ENCODE measurements at places on chromosomes 7 and 10.

DNA sequence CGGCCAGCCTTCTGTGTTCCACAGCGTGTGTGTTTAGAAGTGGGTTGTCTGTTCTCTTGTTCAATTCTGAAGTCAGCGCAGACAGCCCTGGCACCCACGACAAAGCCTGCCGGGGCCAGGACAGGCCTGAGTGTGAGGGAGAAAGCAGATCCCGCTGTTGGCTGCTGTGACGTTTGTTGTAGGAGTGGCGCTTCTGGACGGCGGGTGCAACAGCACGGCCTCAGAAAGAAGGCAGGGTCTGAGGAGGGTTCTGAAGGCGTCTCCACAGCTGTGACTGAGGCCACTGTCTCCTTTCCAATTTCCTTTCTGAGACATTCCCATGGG is 76.2 kb downstream of the VIPR2 start:
- DNase-seq, result no peak

- no peak for DNase-seq
These were observed 578 bp downstream of the ZNF713 start for GRCh38 chr7:55887821-55888247.

DNA sequence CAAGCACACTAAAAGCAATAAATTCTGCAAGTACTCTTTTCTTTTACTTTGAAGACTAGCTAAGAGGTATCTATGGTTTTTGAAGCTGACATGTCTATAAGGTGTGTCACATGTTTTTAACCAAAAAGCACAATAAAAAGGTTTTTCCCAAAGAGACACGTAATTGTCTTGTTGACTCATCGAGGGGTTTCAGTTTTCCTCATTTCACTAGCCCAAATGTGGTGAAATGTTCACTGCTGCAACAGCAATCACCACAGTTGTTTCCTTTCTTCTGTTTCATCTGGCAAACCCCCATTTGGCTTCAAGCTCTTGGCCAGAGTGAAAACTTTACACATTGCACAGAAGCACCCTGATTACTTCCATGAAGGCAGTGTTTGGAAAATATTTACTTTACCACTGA is 3.8 kb upstream of the HOXA4 start:
- DNase-seq, result no peak

GRCh38 chr10:14032406-14032998 is 298.2 kb downstream of the FRMD4A start:
- no peak for DNase-seq

DNA sequence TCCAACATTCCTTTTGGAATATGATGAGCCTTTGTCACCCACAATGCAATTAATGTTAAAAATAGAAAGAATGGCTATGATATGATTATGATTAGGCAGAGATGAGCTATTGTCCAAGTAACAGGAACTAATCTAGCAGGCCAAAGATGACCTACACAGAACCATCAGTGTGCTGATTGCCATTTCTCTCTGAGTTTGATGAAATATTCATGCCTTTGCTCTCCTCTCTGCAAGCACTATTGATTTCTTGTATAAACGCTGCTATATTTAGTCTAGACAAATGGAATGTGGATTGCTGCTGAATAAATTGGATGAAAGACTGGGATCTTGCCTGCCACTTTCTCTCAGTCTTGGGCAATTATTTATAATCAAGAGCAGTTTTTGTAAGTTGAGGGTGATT is 85.4 kb downstream of the HDAC9 start:
- no peak for DNase-seq

GRCh38 chr10:120400601-120401000 is 56.4 kb upstream of the PLPP4 start:
- DNase-seq, result no peak

GRCh38 chr7:133583545-133584171 is 330.8 kb downstream of the EXOC4 start:
- DNase-seq, result no peak

DNA sequence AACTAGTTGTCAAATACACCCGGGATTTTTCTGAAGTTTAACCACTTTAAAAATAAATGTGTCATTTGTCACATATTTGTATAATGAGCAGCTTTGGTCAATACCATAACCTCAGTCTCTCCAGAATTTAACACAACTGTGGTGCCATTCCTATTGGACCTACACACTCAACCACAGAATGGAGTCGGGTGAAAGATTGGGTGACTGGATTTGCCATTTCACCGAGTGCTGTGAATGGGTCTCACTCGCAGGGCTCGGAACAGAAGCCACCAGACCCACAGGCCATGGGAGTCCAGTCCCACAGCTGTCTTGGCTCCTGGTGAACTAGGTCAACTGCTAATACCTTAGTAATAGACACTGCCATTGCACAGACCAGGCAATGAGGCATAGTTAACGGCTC is 298.4 kb downstream of the CCDC3 start:
- no peak for DNase-seq

DNA sequence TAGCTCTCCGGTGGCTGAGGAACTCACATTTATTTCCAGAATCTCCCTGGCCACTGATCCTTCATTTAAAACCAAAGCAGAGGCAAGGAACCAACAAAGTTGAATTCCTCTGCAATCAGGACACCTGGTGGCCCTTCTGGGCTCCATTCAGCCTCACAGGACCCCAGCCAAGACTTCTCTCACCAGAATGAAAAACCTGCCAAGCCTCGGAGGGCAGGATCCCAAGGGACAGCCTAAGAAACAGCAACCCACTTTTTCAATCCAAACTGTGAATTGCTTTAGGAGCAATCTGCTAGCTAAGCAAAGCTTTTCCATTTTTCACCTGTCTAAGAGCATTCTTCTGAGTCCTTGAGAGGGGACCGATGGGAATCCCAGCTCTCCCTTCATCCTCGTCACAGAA is 34.6 kb downstream of the OAT start:
- DNase-seq, result no peak

DNA sequence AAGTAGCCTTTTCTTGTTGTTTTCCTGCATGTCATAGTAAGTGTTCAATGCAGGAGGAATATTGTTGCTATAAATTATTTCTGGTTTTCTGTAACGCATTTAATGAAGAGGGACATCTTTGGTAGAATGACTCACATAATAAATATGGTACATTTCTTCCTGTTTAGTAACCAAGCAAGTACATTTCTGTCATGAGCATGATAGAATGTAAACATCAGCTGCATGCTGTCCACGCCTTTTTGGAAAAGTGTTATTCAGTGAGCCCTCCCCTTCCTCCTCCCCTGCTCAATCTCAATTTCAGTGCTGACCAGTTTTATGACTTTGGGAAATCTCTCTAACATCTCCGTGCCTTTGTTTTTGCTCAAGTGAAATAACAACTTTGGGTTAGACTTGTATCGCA is 664.0 kb downstream of the XPNPEP1 start:
- DNase-seq, result no peak

DNA sequence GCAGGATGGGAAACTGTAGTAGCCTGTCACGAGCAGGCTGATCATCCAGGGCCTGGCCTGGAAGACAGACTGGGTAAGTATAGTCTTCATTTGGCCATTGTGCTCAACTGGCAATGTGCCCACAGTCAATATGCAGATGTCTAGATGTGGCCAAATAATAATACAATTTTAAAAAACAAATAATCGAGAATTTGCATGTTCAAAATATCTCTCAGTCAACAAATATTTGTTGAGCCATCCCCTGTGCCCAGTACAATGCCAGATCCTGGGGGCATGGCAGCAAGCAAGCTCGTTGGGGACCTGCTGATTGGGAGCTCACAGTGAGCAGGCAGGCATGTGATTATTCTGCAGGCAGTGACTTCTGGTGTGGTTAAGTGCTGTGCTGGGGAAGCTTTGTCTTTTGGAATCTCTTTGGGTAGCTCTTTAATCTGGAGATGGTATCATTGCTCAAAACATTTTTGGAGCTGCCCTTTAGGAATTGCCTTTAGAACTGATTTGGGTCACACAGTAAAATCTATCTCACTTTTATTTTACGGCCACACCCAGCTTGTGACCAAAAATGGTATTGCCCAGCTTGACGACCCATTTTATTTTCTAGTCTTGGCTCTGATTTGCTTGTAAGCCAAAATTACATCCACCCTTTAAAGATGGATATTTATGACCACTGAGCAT is 92.2 kb downstream of the PLCE1 start:
- no peak for DNase-seq

DNA sequence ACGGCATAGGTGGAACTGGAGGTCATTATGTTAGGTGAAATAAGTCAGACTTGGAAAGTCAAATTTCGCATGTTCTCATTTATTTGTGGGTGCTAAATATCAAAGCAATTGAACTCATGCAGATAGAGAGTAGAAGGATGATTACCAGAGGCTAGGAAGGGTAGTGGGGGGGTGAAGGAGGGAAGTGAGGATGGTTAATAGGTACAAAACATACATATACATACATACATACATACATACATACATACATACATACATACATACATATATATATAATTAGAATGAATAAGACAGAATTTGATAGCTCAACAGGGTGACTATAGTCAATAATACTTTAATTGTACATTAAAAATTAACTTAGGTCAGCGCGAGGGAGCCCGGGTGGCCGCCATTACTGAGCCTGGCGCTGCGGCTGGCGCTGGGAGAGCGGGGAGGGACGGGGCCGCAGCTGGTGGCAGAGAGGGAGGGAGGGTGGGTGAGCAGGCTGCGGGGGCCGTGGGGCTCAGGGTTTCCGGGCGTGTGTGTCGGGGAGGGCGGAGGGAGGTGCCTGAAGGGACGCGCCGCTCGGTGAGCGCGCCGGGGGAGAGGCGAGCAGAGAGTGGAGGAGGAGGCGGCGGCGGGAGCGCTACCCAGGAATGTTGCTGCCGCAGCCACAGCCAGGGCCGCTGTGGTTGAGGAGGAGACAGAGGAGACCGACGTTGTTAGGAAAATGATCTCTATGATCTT is 85.8 kb upstream of the EGFR start:
- DNase-seq, result peak; percentile 29

DNA sequence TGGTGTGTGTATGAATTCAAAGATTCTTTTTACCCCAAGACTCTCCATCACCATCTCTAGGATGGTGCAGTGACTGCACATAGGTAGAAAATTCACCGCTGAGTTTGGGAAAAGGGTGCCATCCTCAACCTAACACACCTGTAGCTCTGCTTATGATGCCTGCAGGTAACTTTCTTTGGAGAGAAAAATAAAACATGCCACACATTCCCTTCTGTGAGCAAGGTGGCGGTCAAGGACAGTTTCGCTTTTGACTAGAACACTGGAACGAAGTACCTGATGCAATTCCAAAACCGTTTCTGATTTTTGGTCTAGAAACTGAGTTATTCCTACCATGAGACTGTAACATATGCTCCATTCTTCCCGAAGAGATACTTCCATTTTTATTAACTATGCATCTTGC is 205.6 kb downstream of the FGFR2 start:
- no peak for DNase-seq

DNA sequence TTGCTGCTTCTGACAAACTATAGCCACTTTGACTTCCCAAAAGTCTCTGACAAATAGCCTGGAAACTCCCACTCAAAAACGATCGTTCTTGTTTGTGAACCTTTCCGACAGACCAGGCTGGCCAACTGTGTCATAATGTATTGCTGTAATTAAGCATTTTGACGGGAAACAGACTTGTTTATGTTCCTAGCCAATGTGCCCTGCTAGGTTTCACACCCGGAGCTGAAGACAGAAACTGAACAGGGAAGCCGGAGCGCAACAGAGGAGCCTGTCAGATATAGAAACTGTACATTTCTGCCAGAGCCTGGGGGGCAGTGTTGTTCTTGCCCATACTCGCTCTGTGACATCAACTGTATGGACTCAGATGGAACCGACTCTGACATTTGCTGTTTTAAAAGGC is 55.3 kb upstream of the C7orf33 start:
- DNase-seq, result no peak

GRCh38 chr7:114852293-114852692 is 69.6 kb upstream of the MDFIC start:
- DNase-seq, result no peak

GRCh38 chr7:46071601-46072000 is 150.5 kb upstream of the IGFBP3 start:
- no peak for DNase-seq

- DNase-seq, result no peak
These were observed 19.3 kb downstream of the FRMD4A start for GRCh38 chr10:14311206-14311957.

- DNase-seq, result no peak
These were observed 99.1 kb downstream of the CABCOCO1 start for GRCh38 chr10:61761825-61762217.
